Neural crest cell (in vitro differentiated cells): ENCODE measurements at places on chromosomes 7 and 10. TPM values are rescaled to one million over a fixed set of nuclear protein-coding genes. Genes with fewer than 3 reads are reported as not detected.

The RARRES2 gene
- 24.4 and 26.3 TPM in 2 replicates for total RNA-seq

The OPN1SW gene
- total RNA-seq = not detected in 2 replicates

The AGAP3 gene
- total RNA-seq = 128 and 139 TPM in 2 replicates

The NUPR2 gene
- total RNA-seq = not detected in 2 replicates

The CCDC3 gene
- total RNA-seq = 6.1 and 6.4 TPM in 2 replicates

The SPOCK2 gene
- total RNA-seq = 1.4 and 1.5 TPM in 2 replicates

The CALML5 gene
- not detected in 2 replicates for total RNA-seq

The PNLIPRP2 gene
- not detected in 2 replicates for total RNA-seq

The ARMC3 gene
- 1.5 and 2.8 TPM in 2 replicates for total RNA-seq

DNA sequence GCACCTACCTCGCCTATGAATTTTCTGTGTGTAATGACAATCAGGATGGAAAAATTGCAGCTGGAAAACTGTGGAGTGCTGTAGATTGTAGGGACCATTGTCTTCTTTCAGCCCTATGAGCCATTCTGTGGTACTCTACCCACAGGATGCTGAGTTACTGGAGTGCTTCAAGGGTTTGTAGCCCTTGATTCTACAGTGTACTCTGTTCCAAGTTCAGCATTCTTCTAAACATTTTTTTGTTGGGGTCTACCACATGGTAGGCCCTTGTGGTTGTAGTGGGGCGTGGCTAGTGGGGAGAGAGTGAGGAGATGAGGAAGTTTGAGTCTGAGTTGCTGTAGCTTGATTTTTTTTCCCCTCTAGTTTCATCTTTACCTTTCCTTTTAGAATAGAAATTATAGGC lies 33.5 kb downstream of the REEP3 start:
- H3K4me1 ChIP-seq = peaks cover 22% of the 10 kb centered on the region
- no peak for DNase-seq
- no peak overlapping the region for H3K27ac ChIP-seq
- no peaks in the 10 kb centered on the region for H3K27me3 ChIP-seq
- H3K36me3 ChIP-seq = peaks cover 19% of the 10 kb centered on the region
- H3K4me3 ChIP-seq = no peak overlapping the region

- peaks cover 33% of the 10 kb centered on the region for H3K4me1 ChIP-seq
- no peaks in the 10 kb centered on the region for H3K27me3 ChIP-seq
- H3K27ac ChIP-seq = no peak overlapping the region
- peaks cover 36% of the 10 kb centered on the region for H3K36me3 ChIP-seq
Measured at GRCh38 chr10:13669182-13669855, 82.6 kb downstream of the PRPF18 start.

GRCh38 chr10:3287572-3288445 lies 115.2 kb upstream of the PITRM1 start:
- peaks cover 20% of the 10 kb centered on the region for H3K4me1 ChIP-seq
- no peak overlapping the region for H3K4me3 ChIP-seq
- no peak overlapping the region for H3K27ac ChIP-seq
- no peaks in the 10 kb centered on the region for H3K27me3 ChIP-seq
- no peaks in the 10 kb centered on the region for H3K36me3 ChIP-seq

DNA sequence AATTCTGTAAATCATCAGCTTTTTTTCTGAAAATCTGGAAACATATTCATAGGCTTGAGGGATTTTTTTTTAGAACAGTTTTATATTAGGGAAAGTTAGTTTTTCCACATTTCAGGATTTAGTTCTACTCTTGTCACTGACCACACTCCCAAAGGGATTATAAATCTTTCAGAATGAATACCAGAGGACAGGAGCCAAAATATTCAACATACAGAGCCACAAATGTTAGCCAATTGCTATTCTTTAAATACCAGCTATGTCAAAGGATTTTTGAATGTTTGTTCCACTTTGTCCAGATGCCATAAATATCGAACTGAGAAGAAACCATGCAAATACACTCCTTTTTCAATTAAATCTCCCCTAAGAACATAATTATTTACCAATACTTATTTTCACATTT lies 50.7 kb downstream of the ODAD2 start:
- no peak overlapping the region for H3K4me3 ChIP-seq
- no peaks in the 10 kb centered on the region for H3K36me3 ChIP-seq
- H3K27me3 ChIP-seq = no peaks in the 10 kb centered on the region
- no peak for DNase-seq
- H3K4me1 ChIP-seq = peaks cover 16% of the 10 kb centered on the region
- H3K27ac ChIP-seq = no peak overlapping the region

DNA sequence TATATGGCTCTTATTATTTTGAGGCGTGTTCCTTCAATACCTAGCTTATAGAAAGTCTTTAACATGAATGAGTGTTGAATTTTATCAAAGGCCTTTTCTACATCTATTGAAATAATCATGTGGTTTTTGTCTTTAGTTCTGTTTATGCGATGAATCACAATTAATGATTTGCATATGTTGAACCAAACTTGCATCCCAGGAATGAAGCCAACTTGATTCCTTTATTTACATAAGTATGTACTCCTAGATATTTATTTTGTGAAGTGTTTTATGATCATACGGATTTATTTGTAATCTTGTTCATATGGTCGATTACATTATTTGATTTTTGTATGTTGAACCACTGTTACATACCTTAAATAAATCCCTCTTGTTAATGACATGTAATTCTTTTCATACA lies 244.3 kb upstream of the KCND2 start:
- no peak overlapping the region for H3K4me3 ChIP-seq
- H3K36me3 ChIP-seq = no peaks in the 10 kb centered on the region

- no peaks in the 10 kb centered on the region for H3K27me3 ChIP-seq
- H3K4me1 ChIP-seq = peaks cover 35% of the 10 kb centered on the region
- H3K27ac ChIP-seq = no peak overlapping the region
- peaks cover 1% of the 10 kb centered on the region for H3K36me3 ChIP-seq
- no peak for DNase-seq
Measured at GRCh38 chr10:58996063-58996462, 180.4 kb upstream of the PHYHIPL start.

DNA sequence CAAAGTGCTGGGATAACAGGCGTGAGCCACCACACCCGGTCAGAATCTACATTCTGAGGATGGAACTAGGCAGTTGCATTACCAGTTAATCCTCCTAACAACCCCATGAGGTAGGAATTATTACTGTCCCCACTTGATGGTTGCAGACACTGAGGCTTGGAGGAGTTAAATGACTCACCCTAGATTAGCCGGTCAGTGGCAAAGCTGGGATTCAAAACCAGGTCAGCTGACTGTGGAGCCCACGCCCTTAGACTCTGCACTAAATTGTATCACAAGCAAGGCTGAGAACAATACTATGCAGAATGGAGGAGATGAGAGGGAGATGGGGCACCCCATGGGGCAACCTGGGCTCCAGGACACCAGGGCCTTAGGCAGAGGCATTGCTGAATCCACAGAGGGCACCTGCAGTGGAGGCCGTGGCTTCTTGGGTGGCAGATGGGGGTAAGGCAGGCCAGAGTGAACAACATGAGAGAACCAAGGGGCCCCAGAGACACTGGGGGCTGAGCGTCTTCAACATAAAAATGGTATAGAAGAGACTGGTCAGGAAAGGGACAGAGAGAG lies 723.4 kb downstream of the PARD3 start:
- no peaks in the 10 kb centered on the region for H3K27me3 ChIP-seq
- peaks cover 12% of the 10 kb centered on the region for H3K36me3 ChIP-seq
- peak overlapping the region; percentile 24 for H3K27ac ChIP-seq
- no peak for DNase-seq
- no peak overlapping the region for H3K4me3 ChIP-seq

DNA sequence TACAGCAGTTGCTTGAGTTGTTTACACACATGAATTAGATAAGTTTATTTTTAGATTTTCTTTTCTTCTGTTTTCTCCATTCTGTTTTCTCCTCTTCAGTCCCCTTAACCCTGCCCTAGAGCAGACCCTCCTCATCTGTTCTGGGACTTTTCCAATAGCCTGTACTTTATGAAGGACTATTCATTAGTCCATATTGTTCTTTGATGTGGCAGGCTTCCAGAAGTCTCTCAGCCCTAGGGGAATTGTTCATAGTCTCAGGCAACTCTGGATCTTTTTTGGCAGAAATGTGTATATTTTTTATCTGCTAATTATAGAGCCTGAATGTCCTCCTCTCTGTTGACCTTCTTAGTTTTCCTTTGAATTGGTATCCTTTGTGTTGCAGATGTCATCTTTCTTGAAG lies 25.4 kb downstream of the KAT6B start:
- no peak overlapping the region for H3K27ac ChIP-seq
- peaks cover 23% of the 10 kb centered on the region for H3K4me1 ChIP-seq
- H3K4me3 ChIP-seq = no peak overlapping the region
- peaks cover 5% of the 10 kb centered on the region for H3K36me3 ChIP-seq

GRCh38 chr10:69421611-69422308 lies 5.0 kb upstream of the TACR2 start:
- H3K27me3 ChIP-seq = peaks cover 3% of the 10 kb centered on the region
- H3K27ac ChIP-seq = no peak overlapping the region
- H3K36me3 ChIP-seq = no peaks in the 10 kb centered on the region
- DNase-seq = no peak
- no peak overlapping the region for H3K4me3 ChIP-seq

- no peaks in the 10 kb centered on the region for H3K36me3 ChIP-seq
- no peak overlapping the region for H3K27ac ChIP-seq
Measured at GRCh38 chr10:123742751-123743440, 76.7 kb downstream of the GPR26 start.

DNA sequence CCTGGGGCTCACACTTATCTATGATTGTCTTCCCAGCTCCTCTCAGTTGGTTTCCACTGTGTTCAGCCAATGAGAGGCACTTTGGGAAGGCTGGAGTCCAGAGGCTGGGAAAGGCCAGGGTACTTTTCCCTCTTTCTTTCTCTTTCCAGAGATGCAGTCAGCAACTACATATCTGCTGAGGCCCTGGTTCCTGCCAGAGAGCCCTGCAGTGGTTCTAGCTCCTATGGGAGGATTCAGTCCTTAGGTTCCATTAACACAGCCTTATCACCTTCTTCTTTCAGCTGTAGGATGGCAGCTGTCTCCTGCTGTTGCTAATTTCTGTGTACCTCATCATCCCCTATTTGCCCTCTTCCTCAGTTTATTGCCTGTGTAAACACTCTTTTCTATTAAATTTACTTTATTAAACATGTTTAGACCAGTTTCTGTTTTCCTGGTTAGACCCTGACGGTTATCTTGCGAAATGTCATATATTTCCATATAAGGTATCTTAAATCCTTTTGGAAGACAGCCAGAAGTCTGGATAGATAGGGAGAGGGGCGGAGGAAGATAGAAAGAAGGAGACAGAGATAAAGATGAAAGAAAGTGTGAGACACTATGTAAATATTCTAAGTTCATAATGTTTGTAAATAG lies 100.3 kb downstream of the HGF start:
- no peak overlapping the region for H3K4me3 ChIP-seq
- H3K36me3 ChIP-seq = no peaks in the 10 kb centered on the region
- H3K27me3 ChIP-seq = no peaks in the 10 kb centered on the region

DNA sequence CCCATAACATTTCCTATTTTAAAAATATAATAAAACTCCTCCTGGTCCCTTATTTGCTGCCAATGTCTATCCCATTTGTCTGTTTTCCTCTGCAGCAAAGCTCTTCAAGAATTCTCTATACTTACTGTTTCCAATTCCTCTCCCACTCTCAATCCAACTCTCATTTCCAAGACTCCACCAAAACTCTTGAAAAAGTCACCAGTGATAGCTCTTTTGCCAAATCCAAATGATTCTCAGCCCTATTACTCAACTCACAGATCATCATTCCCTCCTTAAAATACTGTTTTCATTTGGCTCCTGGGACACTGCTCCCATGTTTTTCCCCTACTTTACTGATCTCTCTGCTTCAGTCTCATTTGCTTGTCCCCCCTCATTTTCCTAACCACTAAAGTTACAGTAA lies 139.4 kb downstream of the HIBADH start:
- no peak overlapping the region for H3K4me3 ChIP-seq
- no peaks in the 10 kb centered on the region for H3K27me3 ChIP-seq
- H3K4me1 ChIP-seq = peaks cover 8% of the 10 kb centered on the region

DNA sequence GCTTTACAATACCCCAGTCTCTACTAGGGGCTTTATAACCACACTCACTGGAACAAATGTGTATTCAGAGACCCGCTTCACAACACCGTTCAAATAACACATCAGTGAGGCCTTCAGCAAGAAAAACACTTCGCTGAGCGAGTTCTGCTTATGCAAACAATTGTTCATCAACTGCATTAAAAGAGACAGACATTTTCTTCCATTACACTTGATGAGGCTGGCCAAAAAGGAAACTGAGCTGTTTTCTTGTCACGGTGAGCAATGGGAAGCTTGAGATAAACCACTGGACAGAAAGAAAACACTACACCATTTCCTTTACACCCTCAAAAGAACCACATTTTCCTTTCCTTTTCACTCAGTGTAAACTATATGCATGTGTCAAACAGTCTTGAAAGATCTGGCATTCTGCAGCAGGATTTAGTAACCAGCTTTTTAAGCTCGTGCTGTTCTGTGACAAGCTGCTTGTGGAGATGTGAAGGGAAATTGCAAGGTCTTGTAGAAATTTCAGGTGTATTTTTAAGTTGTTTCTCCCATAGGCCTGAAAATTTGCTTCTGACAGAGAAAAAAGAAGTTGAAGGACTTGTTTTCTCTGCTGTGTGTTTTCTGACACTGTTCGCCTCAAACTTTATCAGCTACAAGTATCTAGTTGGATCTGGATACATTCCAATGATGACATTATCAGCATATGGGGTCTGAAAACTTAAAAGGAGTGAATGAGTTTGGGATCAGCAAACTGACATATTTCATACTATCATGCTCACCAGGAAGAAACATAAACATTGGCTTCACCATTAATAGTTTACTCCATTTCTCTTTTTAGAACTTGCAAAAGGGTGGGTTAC lies 693.1 kb downstream of the PARD3 start:
- H3K27me3 ChIP-seq = no peaks in the 10 kb centered on the region
- H3K36me3 ChIP-seq = peaks cover 4% of the 10 kb centered on the region
- no peak overlapping the region for H3K4me3 ChIP-seq

DNA sequence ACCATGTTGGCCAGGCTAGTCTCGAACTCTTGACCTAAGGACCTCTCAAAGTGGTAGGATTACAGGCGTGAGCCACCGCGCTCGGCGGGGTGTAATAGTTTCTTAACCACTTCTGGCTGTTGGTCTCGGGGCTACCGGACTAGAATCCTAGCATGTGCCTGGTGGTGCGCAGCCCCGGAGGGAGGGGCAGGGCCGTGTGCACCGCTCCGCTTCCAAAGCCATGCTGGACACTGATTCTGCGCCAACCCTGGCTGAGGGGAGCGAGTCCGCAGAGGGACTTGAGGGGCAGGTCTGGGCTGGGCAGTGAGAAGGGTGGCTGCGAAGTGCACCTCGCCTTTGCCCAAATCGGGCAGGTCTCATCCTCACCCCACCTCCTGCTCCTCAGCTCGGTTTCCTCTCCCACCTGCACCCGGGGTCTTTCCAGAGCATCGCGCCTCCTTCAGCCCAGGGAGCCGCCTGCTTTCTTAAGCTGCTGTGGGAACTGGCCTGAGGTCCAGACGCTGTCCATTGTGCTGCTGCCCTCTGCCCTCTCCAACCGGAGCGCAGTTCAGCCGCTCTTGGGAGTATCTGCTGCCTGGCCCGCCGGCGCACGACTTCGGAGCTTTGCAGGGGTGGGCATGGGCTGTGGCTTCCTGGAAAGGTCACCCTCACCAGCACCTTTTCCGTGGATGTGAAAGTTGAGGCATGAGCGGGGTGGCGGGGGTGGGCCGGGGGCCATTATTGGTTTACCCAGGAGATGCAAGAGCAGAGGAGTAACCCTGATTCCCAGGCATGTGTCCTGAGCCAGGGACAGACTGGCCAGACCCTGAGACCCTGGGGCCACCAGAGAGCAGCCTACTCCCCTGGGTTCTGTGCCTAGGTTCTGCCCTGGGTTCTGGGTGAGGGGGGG lies 422.6 kb upstream of the NUPR2 start:
- H3K36me3 ChIP-seq = peaks cover 7% of the 10 kb centered on the region
- no peak for DNase-seq
- H3K27ac ChIP-seq = no peak overlapping the region
- H3K4me3 ChIP-seq = no peak overlapping the region
